ENCODE measurements at places on chromosomes 16 and 17.

DNA sequence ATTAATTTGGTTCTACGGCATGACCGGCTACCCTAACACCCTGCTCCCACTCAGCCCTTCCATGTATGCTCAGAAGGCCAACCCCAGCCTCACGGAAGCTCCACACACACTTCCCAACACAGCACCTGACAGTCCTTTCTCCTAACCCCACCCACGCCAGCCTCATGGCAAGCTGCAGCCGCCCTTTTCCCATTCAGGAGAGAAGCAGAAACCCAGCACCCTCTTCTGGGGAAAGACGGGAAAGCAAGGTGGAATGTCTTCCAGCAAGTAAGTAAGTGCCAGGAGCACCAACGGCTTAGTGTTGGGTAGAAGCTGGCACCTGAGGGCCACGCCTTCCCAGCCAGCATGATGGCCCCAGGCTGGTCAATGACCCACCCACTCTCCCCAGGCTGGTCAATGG, 32.1 kb downstream of the ABR start:
- DNase-seq = peak; percentile 91

DNA sequence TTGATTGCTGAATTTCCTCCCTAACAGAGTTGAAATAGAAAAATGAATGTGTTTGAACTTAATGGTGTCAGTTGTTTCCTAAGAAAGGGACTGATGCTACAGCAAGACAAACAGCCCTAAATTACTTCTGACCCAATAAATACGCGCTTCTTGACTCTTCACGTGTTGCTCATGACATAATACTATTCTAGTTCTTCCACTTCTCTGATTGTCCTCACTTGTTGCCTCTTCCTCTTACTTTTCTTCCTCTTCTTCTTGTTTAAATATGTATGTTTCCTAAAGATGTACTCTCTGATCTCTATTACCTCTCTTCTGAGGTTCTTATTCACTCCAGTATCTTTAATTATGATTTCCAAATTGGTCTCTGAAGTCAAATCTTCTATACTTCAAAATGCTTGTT, 32.4 kb downstream of the RNF43 start:
- no peak for DNase-seq

DNA sequence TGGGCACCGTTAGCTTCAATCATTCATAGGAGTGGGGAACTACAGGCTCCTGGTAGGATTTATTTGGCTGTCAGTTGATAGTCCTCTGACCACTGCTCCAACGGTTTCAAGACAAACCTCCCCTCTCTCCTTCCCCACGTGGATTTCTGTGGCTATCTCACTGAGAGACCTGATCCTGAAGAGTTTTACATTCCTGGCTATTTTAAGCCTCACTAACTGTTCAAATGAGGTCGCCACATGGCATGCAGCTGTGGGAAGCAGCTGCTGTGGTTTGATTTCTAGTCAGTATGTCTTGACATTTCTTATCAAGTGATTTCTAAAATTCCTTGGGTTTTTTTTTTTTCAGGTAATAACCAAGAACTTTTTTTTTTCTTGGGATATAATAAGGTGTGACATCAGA, 38.3 kb downstream of the CDK5R1 start:
- peak; percentile 43 for DNase-seq

- DNase-seq = no peak
These were observed 182 bp upstream of the SPECC1 start for GRCh38 chr17:20009052-20009301.

- DNase-seq = no peak
These were observed 112.8 kb downstream of the ZNF423 start for GRCh38 chr16:49743203-49743464.

GRCh38 chr17:42521036-42521435, 15.0 kb upstream of the NAGLU start:
- no peak for DNase-seq

DNA sequence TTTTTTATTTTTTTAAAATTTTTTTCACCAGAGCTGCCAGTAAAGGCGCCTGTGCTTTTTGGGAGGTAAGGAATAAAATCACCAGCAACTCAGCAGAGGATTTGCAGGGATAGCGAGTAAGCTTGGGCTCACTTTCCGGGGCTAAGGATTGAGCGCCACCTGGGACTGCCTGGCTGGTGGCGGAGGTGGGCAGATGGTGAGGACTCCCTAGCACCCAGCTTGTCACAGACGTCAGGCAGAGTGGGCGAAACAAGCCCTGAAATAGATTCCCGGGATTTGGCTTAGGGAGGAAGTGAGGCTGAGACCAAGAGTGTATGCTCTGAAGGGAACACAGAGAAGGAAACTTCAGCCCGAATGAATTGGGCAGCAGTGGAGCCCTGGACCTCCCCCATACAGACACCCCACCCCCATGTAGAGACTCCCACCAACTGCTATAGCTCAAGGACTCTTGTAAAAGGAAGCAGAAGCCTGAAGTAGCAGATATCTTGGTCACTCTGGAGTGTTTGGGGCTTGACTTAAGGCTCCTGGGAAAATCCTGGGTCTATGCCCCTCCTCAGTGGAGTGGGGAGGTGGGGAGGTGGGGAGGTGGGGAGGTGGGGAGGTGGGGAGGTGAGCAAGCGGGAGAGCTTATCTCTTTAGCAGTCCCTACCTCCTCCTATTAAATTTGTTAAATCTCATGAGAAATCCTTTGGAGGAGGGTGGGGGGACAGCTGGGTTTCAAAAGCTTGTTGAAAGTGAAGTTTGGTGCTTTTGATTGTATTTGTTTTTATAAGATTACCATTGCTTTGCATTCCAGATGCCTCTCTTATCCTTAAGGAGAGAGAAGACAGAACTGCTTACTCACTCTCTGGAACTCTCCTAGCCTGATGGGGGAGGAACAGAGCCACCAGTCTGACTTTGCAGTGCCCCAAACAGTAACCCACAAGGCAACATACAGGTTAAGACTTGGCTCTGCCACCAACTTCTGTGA, 8.2 kb downstream of the ARL4D start:
- peak; percentile 85 for DNase-seq

- no peak for DNase-seq
These were observed 28.3 kb upstream of the RPTOR start for GRCh38 chr17:80516171-80516932.

GRCh38 chr16:31323959-31324629, 30.9 kb upstream of the ITGAX start:
- DNase-seq = no peak

DNA sequence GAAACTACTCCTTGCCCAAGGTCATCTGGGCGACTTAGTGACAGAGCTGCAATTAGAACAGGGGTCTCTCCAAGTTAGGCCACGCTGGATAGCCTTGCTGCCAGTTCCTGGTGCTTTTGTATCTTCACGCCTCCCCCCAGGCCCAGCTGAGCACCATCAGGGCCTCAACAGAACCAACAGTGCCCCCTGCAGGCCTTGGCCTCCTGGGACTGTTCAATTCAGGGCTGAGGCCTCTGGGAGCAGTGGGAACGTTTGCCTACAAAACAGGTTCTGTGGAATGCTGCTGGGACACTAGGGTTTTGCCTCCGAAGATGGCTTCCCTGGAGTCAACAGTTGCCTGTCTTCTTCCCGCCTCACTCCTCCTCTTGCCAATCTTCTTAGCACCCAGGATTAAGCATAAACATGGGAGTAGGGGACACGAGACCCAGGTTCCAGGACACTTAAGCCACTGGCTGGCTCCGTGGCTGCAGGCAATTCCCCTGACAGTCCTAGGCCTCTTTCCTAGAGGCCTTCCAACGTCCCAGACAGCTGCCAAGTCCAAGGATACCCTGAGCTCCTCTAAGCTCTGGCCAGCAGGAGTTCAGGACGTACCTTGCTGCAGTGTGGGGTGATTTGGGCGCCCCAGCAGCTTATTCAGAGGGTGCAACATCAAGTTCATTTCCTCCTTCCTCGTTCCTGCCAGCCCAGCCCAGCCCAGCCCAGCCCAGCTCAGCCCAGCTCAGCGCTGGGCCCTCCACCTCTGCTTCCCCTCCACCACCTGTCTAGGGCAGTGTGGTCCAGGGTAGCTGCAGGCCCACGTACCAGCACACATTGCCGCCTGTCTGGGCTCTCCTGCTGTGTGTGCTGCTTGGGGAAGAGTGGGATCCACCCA, 246.6 kb upstream of the RPL38 start:
- peak; percentile 94 for DNase-seq

DNA sequence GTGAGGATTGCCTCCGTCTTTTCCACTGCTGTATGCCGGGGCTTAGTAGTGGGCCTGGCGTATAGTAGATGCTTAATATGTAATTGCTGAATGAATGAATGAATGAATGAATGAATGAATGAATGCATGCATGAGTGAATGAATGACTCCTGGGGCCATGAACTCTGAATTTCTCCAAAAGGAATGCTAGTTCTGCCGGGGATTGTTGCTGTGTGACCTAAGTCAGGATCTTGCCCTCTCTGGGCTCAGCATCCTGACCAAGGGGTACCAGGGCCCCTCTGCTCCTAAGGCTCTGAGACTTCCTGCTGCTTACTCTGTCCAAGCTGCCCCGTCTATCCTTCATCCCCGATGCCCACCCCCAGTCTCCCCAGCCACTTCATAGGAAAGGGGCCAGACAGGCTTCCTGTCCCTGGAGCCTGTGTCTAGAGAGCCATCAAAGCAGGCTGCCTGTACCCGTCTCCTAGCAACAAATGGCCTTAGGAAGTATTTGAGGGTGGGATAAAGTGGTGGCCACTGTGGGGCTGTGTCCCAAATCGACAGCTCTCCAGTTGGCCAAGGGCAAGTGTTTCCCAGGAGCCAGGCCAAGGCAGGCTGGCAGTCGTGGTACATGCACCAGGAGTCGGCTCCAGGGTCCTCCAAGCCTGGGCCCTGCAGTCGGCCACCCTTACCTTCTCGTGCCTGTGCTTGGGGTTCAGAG, 11.6 kb upstream of the MPRIP start:
- peak; percentile 81 for DNase-seq

DNA sequence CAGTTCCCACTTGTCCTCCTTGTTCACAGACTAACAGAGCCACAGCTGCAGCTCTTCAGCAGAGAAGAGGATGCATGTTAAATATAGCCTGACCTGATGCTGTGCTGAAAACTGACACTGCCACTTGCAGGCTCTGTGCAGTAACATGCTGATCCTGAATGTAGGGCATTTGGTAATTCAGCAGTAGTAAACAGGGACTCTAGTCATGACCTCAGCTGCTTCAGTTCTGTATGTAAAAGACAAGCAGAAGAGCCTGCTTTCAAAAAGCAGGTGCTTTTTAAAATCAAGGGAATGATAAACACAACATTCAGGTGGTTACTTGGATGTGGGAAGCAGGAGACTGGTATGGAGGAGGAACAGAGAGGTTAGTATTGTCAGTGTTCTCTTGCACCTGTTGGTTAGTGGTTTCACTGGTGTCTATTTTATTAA, 33.8 kb downstream of the ESRP2 start:
- DNase-seq = no peak

DNA sequence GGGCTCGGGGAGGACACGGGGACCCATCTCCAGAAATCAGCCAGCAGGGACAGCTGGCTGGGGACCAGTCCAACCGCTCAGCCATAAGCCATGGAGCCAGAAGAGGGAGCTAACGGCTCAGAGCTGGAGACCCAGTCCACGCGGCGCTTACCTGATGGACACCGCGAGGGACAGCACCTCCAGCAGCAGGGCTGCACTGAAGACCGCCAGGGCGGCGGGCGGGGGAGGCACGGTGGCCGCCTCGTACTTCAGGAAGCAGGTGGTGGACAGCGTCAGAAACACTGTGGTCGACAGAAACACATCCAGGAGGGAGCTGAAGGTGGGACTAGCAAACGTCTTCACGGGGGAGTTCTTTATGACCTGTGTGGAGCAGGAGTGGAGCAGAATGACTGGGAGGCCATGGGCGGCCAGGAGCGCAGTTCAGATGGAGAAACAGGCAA, 102.6 kb upstream of the CREBBP start:
- peak; percentile 93 for DNase-seq

DNA sequence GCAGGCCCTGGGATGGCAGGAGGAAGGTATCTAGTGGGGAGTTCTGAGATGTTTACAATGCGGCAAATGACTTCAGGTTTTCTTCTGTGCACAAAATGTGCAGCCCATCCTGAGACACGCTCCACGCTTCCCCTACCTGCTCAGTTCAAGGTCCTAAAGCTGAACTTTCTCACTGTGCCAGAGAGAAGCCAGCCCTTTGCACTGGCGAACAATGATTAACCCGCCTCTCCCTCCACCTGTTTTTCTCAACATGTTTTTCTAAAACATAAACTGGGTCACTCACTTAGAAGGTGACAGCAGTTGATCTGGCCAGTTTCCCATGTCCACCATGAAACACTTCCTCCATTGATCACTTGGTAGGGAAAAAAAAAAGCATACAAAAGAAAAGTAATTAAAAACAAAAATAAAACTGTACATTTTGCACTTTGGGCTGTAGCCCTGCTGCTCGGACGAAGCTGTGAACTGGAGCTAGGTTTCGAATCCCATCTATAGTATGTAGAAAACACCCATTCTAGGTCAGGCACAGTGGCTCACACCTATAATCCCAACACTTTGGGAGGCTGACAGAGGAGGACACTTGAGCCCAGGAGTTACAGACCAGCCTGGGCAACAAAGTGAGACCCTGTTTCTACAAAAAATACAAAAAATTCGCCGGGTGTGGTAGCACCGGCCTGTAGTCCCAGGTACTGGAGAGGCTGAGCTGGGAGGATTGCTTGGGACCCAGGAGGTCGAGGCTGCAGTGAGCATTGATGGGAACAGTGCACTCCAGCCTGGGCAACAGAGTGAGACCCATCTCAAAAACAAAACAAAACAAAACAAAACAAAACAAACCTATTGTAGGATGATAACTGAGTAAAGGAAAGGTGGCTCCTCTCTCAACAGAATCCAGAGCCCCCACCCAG, 6.1 kb upstream of the G6PC1 start:
- DNase-seq = no peak

GRCh38 chr17:78179372-78179771, 7.5 kb downstream of the TK1 start:
- no peak for DNase-seq

- no peak for DNase-seq
These were observed 311 bp upstream of the KDM8 start for GRCh38 chr16:27202923-27203506.

DNA sequence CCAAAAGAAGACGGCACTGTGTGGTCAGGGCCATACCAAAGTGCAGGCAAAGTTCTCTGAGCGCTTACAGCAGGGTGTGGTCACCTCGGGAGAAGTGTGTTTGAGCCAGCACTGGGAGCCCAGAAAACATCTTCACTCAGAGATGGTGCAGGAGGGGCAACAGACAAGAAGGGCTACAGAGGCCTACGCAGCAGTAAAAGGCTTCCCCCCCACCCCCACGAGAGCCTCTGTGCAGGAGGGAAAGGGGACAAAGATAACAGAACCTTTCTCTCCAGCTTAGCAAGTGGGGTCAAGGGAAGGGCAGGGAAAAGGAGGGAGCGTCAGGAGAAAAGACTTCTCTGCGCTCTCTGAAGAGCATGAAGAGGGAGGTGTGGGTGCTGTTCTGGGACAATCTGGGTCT, 2.8 kb downstream of the VAT1 start:
- DNase-seq = no peak

- no peak for DNase-seq
These were observed 106.3 kb downstream of the PRKCB start for GRCh38 chr16:23941963-23942564.

GRCh38 chr16:88329726-88330700, 52.7 kb upstream of the ZNF469 start:
- no peak for DNase-seq

GRCh38 chr17:63291258-63291657, 154.8 kb downstream of the CYB561 start:
- DNase-seq = no peak

GRCh38 chr17:47239967-47240651, 13.5 kb upstream of the ITGB3 start:
- DNase-seq = no peak

- DNase-seq = peak; percentile 56
These were observed 141.7 kb downstream of the MRM1 start for GRCh38 chr17:36743130-36743529.

- DNase-seq = no peak
These were observed 483.5 kb downstream of the CDH13 start for GRCh38 chr16:83110269-83110668.

GRCh38 chr17:59439741-59440211, 108.3 kb downstream of the YPEL2 start:
- no peak for DNase-seq
